Foreskin keratinocyte (primary cell): ENCODE measurements at places on chromosomes 1 and 21.

DNA sequence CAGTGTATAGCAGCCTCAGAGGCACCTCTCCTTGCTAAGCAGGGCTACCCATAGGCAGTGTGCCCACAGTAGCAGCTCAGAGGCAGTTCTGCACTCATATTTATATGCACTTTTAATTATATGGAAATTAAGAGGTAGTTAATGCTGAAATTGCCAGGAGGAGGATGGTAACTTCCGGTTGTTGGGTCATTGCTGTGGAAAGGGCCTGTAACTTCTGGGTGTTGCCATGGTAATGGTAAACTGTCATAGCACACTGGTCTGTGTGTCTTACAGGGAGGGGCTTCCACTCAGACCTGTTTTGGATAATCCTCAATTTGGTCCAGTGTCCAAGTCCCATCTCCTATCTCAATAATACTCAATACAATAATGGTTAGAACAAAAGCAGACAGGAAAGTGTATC is 7.6 kb downstream of the CFH start:
- DNase-seq: no peak

GRCh38 chr1:21568809-21569385 is 59.7 kb downstream of the ALPL start:
- no peak for DNase-seq

DNA sequence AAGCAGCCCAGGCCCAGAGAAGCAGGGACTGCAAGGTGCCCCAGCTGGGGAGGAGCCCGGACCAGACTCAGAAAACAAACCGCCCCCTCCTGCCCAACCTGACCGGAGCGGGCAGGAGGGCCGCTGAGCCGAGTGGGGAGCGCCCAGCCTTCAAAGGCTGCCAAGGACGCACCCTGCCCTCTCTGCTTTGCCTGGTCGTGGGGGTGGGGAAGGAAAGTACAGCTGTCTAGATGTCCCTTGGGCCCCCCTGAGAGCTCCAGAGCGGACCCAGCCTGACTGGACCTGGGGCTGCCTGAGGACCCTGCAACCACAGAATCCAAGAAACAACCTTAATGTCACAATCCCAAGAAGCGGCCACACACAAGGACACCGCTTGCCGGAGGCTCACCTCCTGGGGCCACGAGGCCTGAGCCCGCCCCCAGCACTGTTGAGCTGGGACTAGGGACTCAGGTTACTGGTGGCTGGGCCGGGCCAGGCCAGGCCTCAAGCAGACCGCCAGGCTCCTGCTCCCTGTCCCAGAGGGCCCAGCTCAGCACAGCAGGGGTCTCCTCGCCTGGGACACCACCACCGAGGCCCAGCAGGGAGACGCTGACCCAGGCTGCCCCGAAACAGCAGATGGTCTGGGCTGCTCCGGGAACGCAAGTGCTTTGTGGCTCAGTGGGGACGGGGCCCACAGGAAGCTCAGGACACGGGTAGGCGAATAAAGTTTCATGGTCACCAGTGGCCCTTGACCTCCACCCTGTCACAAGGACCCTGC is 1.4 kb downstream of the DVL1 start:
- no peak for DNase-seq

DNA sequence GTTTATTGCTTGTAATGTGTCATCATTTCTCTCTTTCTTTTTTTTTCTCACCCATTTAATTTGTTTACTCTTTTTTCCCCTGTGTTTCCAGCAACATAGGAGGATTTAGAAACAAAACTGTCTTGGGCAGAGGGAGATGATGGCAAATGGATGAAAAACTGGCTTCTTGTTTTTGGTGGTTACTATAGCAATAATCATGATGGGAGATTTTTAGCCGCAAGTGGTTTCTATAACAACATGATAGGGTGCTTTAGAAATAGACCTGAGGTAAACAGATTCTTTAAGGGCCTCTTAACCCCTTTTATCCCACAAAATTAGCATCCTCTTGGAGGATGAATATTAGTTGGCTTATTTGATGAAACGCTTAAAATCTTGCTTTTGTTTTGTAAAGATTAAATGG is 51.6 kb downstream of the CRB1 start:
- no peak for DNase-seq

DNA sequence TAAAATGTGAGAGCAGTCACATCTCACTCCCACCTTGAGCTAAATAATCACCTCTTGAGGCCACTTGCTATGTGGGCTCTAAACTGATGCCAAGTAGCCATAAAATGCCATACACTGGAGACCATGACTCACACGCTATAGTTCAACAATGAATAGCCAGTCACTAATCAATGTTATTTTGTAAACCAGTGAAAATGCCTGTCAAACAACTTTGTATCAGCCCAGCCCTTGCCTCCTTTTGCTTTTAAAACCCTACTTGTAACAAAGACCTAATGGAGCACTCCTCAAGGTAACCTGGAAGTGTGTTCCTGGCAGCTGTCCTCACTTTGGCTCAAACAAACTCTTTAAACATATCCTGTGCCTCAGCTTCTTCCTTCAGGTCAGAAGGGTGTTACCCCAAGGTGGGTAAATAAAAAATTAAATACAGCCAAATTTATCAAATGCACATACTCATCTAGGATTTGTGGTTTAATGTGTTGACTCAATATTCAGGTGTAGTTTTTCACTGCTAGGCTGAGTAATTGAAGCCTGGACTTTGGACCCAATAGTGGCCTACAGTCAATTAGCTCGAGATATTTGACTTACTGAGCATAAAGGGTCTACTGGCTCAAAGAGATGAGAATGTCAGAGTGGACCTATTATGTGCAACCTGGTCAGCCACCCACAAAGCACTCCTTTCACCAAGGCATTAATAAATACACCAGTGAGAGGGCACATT is 154.3 kb downstream of the COQ8A start:
- DNase-seq: no peak

DNA sequence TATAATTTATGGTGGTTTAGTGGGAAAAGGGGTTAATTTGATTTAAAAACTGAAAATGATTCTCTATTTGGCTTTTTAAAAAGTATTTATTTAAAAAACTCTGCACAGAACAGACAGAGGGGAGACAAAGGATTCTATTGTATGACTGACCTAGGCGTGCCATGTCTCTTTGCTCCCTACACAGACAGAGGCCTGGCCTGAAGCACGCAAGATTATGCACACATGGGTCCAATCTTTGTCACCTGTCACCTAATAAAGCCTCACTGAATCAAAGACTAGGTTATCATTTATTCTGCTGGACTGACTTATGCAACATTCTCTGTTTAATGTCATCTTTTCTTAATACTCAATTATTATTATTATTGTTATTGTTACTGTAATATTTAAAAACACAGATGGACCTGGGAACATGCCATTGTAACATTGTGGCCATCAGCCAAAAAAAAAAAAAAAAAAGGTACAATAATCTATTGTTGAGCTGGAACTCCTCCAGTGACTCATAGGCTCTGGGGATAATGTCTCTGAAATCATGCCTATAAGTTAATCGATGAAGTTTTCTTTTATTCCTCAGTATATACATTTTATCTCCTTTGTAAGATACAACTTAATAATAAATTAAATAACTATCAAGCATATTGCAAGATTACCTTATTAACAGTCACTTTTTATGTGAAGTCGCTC is 112.1 kb downstream of the RUNX1 start:
- DNase-seq: no peak

GRCh38 chr1:197143276-197143675 is 3.2 kb downstream of the ASPM start:
- DNase-seq: no peak
